NCI-H1417 treated with DMSO at 0.1 percent for 48 hours (cell line): ENCODE measurements at places on chromosomes 1 and 21.

DNA sequence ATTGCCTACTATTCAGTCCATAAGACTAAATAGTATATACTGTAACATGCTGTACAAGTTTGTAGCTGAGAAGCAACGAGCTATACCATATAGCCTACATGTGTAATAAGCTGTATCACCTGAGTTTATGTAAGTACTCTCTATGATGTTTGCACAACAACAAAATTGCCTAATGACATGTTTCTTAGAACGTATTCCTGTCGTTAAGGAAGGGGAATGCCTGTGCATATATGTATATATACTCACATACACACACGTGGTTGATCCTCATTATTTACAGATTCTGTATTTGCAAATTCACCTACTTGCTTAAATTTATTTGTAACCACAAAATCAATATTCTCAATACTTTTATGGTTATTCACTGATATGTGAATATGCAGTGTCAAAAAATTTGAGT lies 215.6 kb downstream of the GPR52 start:
- DNase-seq = no peak

GRCh38 chr1:47161298-47162040 lies 24.2 kb downstream of the CYP4A22 start:
- no peak for DNase-seq

DNA sequence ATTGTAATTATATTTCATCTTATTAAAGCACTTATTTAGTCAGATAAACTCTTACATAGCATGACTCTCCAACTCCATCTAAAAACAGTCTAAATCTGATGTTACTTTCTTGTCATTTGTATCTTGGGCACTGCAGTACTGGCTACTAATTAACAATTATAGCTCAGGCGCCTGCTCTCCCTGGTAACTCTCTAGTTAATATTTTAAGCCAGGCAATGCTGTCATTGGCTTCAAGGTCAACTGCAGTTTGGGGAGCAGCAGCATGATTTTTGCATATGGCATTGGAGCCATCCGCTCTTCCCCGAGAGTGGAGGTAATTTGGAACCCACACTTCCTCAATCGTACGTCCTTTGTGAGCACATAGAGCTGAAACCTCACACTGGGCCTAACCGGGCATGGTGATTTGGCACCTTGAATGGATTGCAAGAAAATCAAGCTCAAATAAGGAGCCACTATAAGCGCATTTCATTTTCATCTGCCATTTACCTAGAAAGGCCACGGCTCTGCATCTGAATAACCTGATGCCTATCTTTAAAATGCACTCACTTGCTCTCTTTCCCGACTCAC lies 187.7 kb downstream of the KAZN start:
- DNase-seq = no peak

DNA sequence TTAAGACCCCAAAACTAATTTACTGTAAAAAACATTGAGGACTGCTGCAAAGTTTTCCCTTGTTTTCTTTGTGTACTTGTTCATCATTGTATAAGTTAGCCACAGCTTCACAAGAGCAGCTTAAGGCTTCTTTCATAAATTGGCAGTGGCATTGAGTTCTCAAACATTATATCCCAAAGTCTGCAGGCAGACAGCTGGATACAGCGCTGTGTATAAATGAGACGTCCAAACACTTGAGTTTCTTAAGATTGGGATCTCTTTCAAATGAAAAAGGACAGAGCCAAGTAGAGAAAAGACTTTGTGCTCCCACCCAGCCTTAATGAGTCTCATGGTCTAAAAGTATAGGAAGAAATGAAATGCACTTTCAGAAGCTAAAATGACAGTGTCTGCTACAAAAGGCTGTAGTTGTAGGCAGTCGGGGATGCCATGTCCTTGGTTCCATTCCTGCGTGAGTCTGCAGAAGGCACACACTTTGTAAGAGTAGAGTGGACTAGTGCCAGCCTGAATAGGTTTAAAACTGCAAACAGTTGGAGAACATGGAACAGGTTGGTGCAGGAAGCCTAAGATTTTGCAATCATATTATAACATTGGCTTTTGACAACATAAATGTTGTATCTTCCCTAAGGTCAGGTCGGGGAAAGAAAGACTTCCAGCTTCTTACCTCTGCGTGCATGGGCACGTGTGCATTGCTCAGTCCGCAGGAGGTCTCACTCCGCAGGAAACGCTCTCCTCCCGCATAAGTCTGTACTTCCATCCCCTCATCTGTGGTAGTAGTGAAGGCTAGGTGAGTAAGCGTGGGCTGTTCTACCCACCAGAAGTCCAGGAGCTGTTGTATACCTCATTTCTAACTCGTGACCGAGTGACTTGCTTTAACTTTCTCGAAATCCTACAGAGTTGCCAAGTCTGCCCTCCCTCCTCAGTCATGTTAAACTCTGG lies 94.4 kb downstream of the CD247 start:
- DNase-seq = no peak

GRCh38 chr1:2314273-2314802 lies 77.0 kb downstream of the MORN1 start:
- no peak for DNase-seq

- DNase-seq = no peak
These were observed 6.1 kb downstream of the ERRFI1 start for GRCh38 chr1:8020032-8020431.

DNA sequence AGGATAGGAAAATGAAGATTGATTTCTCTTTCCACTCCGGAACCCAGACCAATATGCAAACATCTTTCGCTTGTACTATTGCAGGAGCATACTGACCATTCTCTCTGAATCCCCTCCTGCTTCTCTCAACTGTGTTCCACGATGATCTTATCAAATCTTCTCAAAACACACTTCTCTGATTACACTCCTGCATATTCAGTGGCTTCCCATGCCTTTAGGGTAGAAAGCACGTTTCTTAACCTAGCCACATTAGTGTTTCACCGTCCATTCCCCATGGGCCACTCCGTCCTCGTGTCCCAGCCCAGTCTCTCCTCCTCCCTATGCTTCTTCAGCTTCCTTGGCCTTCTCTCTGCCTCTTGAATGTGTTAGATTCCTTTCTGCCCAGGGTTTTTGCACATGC lies 198.5 kb downstream of the ZP4 start:
- DNase-seq = no peak

GRCh38 chr1:147478521-147478920 lies 62.8 kb upstream of the BCL9 start:
- no peak for DNase-seq

GRCh38 chr1:22844621-22845020 lies 128.0 kb downstream of the LACTBL1 start:
- no peak for DNase-seq

GRCh38 chr1:29342983-29343382 lies 106.7 kb downstream of the PTPRU start:
- no peak for DNase-seq

DNA sequence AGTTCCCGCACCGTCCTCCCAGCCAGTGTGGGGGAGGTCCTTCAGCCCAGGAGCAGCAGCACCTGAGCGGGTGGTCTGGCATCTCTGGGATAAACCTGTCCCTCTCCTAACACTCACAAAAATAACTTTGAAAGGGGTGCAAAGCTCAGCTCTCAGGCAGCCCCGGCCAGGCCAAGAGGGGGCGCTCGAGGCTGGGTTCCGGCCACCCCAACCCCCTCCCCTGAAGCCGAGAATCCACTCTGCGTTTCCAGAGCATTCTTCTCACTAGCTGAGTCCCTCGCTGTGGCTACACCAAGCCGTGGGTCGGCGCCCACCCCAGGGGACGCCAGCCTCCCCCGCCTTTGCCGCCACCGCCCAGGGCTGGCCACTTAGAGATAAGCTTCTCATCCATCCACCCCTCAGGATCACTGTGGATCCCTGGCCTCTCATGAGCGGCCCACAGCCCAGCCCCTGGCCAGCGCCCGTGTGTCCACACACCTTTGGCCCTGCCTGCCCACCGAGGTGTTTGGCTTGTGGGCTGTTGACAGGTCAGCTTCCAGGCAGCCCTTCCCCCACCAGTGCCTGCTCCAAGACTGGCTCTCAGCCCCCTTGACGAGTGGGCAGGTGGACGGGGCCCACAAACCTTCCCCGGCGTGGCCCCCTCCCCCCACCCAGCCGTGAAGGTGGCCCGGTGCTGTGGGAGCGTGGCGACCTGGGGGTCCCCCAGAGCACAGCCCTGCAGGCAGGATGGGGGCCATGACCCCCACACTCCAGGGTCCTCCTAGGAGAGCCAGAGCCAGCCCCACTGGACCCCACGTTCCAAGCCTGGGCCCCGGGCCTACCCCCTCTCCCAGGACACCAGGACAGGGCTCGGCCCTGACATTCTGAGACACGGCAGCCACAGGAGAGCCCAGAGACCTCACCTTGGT lies 1.9 kb downstream of the FTCD start:
- no peak for DNase-seq

DNA sequence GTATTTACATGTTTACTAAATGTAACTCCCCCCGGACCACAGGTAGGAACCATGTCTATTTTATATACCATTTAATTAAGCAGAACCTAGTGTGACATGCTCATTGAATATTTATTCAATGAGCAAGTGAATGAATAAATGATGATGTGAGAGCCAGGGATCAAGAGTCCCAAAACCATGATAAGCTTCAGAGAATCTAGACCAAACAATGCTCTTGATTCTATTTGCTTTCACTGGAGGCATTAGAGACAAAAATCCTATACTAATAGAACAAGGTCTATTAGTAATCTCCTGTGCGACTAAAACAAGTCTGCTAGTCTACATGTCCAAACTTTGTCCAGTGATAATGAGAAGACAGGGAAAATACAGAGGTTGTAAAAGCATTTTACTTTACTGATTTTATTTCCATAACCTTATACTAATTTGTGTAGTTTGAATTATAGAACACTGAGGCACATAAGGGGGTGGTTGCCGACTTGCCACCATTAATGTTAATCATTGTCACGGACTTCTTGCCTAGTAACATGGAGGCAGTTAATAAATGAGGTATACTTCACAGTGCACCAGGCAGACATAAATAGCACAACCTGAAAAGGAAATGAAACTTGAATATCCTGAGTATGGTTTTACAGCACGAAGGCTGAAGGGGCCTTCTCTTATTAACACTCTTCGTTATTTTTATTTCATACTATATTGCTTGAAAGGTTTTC lies 69.8 kb downstream of the TBX15 start:
- DNase-seq = no peak

DNA sequence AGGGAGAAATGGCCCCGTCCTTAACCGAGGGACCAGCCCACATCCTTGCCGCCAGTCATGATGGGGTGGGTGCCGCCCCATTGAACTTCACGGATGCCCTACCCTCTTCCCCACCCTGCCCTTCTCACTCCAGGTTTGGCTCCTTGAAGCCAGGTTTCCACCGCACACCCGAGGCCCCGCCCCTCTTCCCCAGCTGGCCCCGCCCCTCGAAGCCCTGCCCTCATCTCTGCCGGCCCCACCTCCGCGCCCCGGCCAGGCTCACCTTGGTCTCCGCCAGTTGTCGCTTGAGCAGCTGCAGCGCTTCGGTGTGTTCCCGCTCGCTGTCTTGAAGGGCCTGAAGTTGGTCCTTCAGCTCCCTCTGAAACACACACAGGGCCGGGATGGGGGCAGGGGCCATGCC lies 16.6 kb downstream of the TRIM62 start:
- no peak for DNase-seq

GRCh38 chr1:204566583-204566955 lies 50.4 kb downstream of the MDM4 start:
- no peak for DNase-seq

DNA sequence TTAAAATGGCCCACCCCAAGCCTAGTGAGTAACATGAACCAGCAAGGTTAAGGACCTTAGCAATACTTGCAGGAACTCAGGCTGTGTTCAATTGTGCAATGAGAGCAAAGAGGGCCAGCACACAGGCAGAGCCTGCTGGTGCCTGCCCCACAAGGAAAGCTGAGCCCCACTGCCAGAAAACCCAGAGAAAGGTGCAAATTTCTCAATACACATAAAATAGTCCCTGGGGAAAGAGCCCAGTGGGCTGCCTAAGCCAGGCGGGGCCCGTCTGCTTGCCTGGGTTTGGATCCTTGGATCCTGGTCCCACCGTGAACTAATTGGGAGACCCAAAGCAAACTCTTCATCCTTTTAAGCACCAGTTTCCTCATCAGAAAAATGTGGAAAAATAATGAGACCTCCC lies 128.5 kb upstream of the CACNA1E start:
- DNase-seq = no peak

DNA sequence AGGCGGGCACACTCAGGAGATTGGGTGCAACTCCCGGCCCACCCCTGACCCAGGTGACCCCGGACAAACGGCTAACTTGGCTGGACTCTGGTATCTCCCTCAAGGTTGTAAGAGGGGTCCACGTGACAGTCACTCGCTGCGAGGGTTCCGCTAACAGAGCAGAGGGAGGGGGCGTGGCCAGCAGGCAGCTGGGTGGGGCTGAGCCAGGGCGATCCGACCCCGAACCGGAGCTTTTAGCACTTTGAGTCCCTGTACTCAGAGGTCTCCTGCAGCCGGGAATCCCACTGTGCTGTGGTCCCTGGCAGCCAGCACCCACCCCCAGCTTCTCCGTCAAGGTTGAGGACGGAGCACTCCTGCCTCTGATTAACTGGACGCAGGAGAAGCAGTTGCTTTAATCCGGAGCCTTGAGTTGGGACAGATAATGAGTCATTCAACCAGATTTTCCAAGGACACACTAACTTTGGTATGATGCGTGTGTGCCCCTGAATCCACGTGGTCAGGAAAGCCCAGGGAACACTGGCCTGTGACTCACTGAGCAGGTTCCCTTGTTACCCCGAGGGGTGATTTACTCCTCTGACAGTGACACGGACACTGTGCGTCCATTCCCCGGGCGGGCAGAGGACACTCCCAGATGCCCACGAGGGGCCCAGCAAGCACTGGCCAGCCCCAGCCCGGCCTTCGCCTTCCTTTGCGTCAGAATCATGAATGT lies 16.8 kb downstream of the TRPM2 start:
- no peak for DNase-seq

DNA sequence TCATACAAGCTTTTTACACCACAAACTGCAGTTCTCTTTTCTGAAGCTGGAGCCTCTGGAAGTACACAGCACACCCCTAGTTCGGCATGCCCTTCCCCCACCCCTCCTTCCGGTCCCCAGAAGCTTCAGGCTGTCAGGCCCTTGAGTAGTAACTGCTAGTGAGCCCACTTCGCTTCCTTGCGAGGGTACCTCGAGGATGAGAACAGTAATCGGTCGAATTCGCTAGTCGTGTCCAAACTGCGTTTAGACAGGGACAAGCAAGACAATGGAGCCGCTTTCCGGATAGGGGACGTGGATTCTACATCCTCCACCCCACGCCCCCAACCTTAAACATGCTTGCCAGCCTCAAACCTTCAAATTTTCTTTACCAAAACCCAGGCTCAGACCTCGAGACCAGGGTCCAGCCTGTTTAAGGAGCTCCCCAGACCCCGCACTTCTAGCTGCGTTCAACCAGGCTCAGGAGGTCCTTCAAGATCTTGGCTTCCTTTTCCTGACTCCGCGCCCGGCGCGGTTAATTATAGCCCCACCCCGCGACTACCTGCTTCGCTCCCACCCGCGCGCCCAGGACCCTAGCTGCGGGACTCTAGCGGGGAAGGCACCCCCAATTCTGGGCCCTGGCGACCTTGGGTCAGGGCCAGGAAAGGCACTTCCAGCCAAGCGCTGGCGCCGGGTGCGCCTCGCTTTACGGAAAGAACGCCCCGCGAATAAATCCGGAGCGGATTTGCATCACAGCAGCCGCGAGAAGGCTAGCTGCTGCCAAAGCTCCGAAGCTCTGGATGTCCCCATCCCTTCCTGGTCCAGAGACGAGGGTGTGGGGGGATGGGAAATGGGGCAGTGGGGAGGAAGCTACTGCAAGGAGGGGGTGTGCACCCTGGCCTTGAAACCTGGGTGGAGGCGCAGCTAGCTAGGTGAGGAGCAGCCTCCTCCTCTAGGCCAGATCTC lies 8.1 kb upstream of the TSPAN1 start:
- no peak for DNase-seq
